Islet precursor cell (in vitro differentiated cells): ENCODE measurements at places on chromosomes 2 and 18.

DNA sequence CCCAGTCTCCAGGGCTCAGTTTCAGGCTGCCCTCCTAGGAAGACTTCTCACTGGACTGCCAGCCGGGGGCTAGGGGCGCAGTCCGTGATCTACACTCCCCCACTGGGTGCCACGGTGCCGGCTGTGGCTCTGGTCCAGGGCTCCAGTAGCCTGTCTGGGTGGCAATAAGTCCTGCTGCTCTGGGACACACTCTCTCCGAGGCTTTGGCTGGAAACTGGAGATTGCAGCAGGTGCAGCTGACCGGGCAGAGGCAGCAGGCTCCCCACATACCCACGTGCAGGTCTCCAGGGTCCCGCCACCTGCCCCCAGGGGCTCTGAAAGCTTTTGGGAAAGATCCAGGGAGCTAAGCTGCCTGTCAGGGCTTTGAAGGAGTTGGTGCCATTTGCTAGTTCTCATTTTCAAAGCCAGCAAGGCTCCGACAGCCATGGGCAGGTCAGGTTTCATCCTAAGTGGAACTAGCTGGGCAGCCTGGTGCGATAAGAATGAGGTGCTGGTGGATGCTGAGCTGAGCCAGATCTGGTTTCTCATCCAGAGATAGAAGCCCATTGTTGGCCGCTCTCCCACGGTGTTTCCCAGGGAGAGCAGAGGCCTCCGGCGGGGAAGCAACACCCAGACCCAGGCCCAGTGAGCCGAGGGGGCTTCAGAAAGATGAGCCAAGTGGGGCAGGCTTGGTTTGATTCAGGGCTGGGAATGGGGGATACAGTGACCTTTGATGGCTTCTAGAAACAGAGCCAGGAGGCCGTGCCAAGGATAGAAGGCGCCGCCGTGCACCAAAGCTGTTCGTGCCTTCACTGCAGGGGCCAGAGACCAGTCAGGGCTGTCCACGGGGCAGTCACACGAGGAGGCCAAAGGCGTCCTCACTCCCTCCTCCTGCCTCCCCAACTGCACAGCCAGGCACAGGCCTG, 141.7 kb upstream of the GPC1 start:
- no peak for DNase-seq

- DNase-seq = no peak
Observed at GRCh38 chr2:19807346-19807745, 94.4 kb downstream of the TTC32 start.

DNA sequence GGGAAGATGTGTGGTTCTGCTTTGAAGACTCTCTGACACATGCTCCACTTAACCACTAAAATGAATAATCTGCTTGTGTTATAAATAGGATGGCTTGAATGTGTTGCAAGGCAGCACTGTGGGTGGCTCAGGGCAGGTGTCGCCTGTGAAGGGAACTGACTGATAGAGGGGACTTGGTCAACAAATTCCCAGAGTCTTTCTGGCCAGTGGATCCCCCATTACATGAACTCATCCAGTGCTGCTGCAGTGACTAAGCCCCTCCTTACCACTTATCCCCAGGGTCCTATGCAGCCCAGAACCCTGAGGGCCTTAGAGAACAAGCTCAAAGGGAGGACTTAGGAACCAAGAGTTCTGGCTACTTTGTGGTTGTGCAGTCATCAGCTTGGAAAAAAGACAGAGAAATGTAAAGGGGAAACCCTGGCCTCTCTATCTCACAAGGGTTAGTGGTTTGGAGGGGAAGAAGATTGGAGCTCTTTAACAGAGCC, 226.2 kb upstream of the TNP1 start:
- peak; percentile 76 for DNase-seq

- no peak for DNase-seq
Observed at GRCh38 chr2:163081754-163082153, 243.2 kb upstream of the KCNH7 start.

DNA sequence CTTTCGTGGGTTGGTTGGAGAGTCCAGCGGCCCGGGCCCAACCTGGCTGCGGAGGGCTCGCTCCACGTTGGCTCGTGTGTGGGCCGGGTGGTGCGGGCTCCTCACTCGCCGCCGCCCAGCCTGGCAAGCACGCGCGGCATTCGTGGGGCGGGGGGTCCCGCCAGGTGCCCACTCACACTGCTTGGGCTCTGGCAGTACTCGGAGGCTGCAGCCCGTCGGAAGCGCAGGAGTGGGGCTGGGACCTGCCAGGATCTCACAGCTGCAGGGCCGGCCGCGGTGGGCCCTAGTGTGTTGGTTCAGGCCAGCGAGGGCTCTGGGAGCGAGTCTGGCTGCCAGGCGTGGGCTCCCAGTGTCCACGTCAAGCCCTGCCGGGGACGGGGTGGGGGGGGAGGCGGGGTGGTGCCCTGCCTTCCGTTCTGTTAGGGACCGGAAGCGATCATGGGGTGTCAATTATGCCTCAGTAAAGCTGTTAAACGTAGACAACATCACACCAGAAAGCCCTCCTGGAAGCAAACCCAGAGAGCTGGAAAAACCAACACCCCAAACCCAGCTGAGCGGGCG, 1.0 kb upstream of the HS6ST1 start:
- peak; percentile 57 for DNase-seq

GRCh38 chr18:69109686-69110085, 291.0 kb upstream of the DOK6 start:
- no peak for DNase-seq

DNA sequence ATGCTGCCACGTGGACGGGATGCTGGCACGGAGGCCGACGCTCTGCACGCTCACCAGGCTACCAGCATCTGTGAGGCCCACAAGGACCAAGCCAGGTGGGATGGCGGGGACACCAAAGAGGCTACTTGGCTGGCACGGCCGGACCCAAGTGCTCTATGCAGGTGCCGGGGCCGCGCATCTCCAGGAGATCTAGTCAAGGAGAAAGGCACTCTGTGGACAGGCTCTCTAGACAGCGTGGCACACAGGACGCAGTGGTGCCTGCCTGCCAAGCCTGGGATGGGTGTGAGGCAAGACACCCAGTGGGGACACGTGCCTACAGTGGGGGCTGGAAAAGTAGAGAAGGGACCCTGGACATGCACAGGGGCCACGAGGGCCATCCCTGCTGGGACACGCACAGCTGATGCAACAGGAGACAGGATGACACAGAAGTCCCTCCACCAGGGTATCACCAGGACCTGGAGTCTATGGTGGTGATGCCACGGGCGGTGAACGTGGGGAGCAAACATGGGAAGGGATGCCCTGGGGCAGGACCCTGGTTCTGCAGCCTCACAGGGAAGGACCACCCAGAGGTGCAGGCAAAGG, 28.5 kb downstream of the ZNF516 start:
- no peak for DNase-seq

DNA sequence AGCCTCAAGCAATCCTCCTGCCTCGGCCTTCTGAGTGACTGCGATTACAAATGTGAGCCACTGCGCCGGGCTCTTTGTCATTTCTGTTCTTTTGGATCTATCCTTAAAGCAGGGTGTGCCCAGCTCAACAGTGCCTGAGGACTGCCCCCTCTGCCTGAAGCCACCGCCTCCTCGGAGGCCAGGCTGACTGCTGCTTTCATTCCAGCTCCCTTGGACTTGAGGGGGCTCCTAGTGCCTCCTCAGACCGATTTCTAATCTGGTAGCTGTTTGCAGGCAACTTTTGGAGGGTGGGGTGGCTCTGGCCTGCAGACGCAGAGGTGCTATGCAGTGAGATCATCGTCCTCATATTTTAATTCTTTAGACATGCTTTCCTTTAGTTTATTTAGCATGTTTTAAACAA, 35.9 kb upstream of the KLF11 start:
- DNase-seq = no peak

GRCh38 chr18:9755615-9756014, 47.5 kb downstream of the RAB31 start:
- DNase-seq = peak; percentile 45

GRCh38 chr2:133167223-133167622, 401.0 kb downstream of the NCKAP5 start:
- DNase-seq = no peak

DNA sequence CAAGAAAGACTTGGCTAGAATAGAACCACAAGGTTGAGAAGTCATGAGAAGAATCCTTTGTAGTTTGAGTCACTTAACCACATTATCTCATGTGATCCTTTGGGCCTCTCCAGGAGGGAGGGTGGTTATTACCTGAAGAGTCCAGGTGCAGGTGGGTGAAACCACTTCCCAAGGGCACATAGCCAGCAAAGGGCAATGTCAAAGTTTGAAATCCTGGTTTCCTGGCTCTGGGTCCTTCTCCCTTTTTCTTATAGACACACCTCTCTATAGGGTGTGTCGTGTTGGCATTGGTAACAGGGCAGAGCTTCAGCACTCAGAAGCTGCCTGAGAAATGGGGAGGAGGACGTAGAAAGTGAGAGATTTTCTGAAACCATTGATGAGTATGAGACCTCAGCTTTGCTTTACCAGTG, 137.9 kb downstream of the MGAT5 start:
- no peak for DNase-seq

GRCh38 chr2:215622837-215623236, 187.0 kb upstream of the FN1 start:
- no peak for DNase-seq

DNA sequence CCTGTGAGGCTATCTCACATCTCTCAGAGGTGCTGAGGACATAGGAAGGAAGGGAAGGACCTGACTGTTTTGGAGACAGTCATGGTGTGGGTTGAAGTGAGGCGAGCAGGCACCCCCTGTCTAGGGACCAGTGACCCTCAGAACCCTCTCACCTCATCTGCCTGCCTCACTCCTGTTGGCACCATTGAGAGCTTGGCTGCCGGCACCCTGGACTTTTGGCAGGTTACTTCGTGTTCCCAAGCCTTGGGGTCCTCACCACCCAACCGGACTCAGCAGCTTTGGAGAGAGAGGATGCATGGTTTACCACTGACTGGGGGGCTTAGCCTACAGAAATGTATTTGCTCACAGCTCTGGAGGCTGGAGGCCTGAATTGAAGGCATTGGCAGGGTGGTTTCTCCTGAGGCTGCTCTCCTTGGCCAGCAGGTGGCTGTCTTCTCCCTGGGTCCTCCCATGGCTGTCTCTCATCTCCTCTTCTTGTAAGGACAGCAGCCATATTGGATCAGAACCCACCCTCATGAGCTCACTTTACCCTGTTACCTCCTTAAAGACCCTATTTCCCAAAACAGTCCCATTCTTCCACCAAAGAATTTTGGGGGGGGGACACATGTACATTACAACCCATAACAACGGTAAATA, 142.0 kb downstream of the TSN start:
- no peak for DNase-seq

DNA sequence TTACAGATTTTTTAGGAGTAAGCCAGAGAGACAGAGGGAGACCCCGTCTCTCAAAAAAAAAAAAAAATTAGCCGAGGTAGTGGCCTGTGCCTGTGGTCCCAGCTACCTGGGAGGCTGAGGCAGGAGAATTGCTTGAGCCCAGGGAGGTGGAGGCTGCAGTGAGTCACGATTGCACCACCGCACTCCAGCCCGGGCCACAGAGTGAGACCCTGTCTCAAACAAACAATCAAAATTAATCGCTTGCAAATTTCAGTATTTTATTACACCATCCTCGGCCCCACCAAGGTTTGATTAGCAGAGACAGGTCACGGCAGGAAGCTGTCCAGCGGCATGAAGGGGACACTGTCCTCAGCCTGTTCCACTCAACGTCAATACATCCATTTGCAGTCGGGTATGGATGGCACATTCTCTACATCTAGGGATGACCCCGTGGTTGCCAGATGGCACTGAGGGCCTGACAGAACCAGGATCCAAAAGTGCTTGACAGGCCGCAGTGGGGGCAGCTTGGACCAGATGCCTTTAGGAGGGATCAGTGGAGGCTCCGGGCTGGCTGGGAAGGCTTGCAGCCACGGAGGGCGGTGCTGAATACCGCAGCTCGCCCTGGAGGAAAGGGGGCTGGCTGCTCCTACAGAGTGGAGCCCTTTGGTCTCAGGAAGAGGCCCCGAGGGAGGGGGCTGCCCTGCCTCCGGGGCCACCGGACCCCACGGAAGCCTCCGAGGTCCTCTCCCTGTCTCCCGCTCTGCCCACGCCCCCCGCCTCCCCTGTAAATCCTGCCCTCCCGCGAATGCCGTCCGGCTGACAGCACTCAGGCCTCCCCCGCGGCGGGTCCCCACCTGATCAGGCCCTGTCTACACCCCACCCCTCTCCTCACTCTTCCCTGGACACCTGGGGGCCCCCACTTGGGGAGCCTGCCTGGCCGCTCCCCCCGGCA, 13.1 kb downstream of the ASPRV1 start:
- peak; percentile 71 for DNase-seq

DNA sequence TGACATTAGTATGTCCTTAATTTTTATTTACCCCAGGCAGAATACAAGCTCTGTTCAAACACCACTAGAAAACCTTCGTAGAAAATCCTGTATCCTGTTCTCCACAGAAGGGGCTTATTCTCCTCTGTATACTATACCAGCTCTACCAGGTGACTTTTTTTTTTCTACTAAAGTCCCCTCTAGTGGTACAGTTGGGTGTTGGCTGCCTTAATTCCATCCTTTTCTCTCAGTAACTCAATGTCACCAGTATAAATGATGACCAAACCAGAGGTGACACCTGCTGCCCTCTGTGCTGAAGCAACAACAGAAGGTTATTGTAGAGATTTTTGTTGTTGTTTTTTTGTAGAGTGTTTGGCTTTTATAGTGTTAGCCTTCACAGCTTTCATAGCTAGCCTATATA, 1322.0 kb downstream of the LRP1B start:
- no peak for DNase-seq

- no peak for DNase-seq
Observed at GRCh38 chr18:63138436-63139340, 180.9 kb downstream of the BCL2 start.

GRCh38 chr2:37367984-37368383, 23.6 kb downstream of the QPCT start:
- DNase-seq = no peak

DNA sequence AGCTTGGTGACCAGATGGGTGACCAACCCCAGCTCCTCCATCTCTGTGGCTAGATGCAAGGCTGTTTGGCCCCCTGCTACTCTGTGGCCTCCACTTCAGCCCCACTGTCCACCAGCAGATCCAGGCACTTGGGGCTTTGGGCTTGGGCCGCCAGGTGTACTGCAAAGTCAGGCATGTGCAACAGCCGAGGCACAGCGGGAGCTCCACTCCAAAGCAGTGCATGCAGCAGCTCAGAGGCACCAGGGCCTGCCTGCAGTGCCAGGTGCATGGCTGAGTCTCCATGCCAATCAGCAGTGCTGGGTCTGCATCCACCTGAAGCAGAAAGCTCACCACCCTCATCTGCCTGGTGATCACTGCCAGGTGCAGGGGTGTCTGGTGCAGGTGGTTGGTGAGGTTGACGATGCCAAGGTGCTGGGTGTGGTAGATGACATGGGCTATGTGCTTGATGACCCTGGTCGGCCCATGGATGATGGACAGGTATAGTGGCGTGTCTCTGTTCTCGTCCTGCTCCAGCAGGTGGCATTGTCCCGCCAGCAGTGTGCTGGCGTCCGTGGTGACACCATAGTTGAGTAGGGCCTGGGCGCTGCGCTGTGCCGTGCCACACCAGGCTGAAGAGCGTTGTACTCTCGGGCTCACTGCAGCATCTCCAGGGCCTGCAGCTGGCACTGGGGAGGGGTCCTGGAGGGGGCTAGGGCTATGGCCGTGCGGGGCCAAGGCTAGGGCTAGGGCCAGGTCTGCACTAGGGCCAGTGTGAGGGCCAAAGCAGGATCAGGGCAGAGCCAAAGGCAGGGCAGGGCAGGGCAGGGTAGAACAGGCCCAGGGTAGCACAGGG, 1.0 kb upstream of the ANKRD62 start:
- peak; percentile 64 for DNase-seq

GRCh38 chr2:132949108-132949507, 279.1 kb upstream of the LYPD1 start:
- DNase-seq = no peak

GRCh38 chr2:134080386-134081089, 173.3 kb upstream of the MGAT5 start:
- DNase-seq = no peak

- DNase-seq = no peak
Observed at GRCh38 chr2:8737571-8738175, 55.8 kb downstream of the ID2 start.

- DNase-seq = no peak
Observed at GRCh38 chr2:49105506-49105905, 48.8 kb downstream of the FSHR start.
